ENCODE measurements at places on chromosomes 11 and 22.
A peak's percentile ranks its signal among the peaks of the same experiment; 100 is the strongest.

GRCh38 chr22:35930933-35931332 lies 97.7 kb downstream of the RBFOX2 start:
- DNase-seq = no peak

DNA sequence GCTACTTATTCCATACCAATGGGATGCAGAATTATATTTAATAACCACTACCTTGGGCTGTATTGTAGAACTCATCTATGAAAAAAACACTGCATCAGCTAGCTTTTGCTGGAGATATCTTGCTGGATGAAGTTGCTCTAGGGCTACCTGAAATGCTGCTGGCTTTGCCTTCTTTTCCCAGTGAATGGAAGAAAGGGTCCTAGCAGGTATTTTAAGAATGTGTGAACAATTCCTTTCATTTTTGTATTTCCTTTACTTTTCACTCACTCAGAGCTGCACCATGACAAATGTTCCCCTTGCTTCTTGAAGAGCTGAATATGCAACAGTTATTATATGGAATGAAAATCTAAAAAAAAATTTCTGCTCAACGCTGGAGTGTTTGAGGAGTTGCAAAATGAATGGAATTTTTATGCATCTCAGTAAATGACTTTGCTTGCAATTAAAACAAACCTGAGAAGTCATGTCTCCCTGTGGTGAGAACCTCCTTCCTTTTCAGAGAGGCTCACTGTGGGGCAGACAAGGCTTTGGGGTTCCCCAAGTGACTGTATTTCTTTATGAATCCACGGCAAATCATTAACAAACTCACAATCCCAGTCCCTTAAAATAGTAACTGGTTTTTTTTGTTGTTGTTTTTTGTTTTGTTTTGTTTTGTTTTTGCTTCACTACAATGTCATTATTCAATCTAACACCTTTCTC lies 566.8 kb upstream of the KIRREL3 start:
- no peak for DNase-seq

GRCh38 chr11:69874984-69875624 lies 55.9 kb upstream of the FGF3 start:
- DNase-seq = no peak

DNA sequence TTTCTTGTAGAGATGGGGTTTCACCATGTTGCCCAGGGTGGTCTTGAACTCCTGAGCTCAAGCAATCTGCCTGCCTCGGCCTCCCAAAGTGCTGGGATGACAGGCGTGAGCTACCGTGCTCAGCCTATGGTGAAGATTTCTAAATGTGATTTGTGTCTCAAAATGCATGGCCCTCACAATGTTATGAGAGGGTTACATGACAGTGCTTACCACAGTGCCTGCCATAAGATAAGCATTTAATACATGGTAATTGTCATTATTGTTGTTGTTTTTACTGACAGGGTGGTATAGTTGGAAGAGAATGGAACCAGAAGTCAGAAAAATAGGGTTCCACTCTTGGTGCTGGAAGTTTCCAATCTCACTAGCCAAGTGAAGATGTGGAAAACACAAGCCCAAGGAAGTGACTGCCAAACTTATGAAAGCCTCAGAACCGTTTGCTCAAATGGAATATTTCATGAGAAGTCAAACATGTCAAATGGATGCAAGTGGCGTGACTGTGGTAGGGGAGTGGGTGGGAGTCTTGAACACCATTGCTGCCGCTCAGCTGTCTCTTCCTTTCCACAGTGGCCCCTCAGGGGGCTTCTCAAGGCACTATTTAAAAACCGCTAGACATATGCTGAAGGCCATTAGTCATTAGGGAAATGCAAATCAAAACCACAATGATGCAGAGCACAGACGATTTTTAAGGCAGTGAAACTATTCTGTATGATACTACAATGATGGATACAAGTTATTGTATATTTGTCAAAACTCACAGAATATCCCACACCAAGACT lies 29.1 kb upstream of the LMO2 start:
- DNase-seq = no peak

GRCh38 chr11:130786586-130786985 lies 129.7 kb downstream of the SNX19 start:
- no peak for DNase-seq

GRCh38 chr11:65381716-65382032 lies 772 bp downstream of the SLC25A45 start:
- no peak for DNase-seq

GRCh38 chr11:61553373-61554171 lies 27.3 kb downstream of the SYT7 start:
- DNase-seq = no peak

- no peak for DNase-seq
These were observed 72.1 kb upstream of the CD44 start for GRCh38 chr11:35066783-35067423.

GRCh38 chr22:30262917-30263741 lies 3.5 kb downstream of the OSM start:
- DNase-seq = no peak

GRCh38 chr11:69121621-69122325 lies 34.0 kb upstream of the SMIM38 start:
- DNase-seq = no peak

DNA sequence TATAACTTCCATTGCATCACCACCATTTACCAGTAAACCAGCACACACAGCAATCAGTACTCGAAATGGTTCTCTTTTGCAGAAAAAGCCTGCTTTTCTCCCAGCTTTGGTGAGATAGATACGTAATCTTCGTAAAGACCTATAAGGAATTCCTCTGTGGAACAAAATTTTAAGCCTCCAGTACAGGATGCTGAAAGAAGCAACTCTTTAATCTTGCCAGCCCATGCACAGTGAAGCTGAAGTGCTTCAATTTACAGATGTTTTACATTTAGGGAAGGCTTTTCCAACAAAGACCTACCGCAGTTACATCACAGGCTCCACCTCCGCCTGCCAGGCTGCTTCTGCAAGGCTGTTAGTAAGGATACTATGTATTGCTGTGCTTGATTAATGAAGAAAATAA lies 1.9 kb downstream of the ELMOD1 start:
- no peak for DNase-seq

DNA sequence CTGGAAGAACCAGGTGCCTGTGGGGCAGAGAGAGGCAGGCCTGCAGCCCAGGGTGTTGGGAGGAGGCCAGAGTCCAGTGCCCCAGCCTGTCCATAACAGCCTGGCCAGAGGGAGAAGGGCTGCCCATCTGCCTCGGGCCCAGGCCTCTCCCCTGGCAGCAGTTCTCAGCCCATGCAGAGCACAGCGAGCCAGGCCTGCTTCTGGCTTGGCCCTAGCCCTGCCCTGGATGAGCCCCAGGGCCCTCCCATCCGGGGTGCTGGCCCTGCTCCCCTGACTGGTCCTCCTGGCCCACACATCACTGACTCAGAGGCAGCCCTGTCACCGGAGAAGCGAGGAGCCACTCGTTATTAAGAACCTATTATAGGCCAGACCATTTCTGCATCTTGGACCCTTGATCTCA lies 19.7 kb upstream of the MYRF start:
- DNase-seq = no peak

DNA sequence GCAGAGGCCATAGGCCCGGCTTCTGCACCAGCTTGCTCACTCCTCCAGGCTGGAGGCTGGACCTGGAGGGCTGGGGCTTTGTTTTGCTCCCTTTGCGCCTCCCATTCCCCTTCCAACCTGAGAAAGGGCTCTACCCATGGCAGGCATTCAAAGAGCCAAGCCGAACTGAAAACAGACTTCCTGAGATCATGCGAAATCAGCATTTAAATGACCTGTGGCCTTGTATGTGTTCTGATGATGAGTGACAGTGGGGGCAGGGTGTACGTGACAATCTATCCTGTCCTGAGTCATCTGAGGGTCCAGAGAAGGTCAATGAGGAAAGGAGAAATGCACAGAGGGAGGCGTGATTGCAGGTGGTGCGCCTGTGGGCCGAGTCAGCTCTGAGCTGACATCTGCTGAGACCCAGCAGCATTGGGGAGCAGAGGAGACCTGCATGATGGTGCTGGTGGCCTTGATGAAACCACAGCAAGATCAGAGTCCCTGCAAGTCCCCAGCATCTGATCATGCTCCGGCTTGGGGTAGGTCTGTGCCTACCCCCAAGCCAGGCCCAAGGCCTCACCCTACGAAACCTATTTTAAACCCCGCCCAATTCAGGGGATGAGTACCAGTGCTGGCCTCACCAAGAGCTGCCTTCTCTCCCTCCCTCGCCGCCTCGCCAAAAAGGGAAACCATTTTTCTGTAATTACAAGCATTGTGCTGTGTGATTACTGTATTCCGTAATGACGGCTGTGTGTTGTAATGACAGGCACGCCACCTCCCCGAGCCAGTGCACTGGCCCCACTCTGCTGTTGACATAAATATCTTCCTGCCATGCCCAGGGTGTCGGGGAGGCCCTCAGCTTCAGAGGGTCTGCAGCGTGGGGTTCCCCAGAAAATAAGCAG lies 95.2 kb upstream of the ANO1 start:
- DNase-seq = no peak

DNA sequence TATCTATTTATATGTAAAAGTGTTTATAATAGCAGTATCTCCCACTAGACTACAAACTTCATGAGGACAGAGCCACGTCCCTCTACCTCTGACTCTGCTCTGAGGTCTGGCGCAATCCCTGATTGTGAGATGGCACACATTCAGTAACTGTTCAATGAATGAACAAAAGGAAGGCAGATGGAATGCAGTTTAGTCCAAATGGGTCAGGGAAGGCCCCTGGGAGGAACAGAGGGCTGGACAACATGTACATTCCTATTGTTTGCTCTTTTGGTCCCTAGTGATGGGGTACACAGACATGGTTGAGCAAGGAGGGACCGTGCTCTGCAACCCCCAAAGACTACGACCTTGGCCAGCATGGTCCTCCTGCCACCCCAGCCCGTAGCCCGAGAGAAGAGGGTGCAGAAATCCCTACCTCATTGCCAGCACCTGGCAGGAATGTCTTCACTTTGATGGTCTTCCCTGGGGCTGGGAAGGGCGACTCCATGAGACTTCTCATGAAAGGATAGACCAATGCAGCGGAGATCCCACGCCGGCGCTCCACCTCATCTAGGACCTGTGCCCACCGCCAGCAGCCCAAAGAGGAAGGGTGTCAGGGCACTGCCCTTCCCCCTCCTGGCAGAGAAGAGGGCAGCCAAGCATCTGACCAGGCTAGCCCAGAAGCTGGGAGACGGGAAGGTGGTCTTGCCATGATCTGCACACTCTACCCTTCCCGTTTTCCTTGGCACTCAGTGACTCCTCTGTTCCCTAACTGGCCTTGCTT lies 24.3 kb downstream of the RPL27A start:
- DNase-seq = no peak

DNA sequence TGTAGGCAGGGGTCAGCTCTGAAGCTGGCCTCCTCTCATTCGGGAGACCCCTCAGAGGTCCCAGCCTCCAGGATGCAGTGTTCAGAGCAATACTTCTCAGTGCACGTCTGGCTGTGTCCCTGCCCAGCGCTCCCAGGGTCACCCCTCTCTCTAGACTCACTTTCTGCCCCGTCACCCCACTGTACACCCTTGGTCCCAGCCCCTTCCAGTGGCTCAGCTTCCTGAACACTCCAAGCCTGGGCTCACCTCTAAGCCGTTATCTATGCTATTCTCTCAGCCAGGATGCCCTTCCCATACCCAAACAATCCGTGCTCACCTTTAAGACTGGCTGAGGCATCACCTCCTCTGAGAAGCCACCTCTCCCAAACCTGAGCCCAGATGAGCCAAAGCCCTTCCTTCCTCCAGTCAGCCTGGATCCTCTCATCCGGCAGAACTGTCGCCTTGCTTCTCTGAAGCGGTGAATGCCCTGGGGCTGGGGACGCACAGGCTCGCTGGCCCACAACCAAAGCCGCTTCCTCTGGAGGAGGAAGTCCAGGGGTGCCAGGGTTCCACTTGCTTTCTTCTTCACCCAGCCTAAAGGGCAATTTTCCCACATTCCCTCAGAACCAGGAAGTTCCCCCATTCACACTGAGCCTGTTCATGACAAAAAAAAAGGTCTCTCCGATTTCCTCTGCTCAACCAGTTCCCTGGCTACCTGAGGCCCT lies 13.7 kb upstream of the CDKN1C start:
- DNase-seq = no peak

DNA sequence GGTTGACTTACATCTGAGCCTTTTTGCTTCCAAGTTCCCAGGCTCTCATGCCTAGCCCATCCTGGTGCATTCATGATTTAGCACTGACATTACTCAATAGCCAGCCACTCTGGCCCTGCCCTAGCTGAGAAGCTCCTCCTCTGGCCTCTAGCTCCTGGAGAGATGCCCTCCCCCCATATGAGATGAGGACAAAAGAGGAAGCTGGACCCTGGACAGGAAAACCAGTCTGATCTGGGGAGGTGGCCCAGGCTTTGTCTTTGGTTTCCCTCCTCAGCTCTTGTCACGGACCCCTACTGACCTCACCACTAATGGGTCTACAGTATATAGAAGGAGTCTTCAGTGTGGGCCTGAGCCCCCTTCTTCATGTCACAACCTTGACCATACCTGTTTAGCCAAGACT lies 3.0 kb downstream of the RHOG start:
- DNase-seq = peak; percentile 70

DNA sequence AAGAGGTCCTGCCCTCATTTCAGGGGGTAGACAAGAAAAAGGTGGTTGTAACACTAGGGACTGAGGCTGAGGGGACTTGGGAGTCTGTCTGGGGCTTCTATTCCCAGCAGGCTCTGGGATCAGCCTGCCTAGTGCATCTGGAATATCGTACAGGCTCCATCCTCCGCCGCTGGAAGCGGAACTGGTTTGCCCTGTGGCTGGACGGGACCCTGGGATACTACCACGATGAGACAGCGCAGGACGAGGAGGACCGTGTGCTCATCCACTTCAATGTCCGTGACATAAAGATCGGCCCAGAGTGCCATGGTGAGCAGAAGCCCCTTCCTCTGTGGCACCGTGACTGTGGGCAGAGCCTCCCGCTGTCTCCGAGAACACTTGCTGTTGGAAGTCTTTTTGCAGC lies 4.0 kb downstream of the PLEKHB1 start:
- DNase-seq = no peak

GRCh38 chr11:112454841-112455240 lies 194.2 kb upstream of the PLET1 start:
- no peak for DNase-seq

GRCh38 chr11:77592727-77593126 lies 3.0 kb downstream of the AQP11 start:
- no peak for DNase-seq

GRCh38 chr11:122861631-122862030 lies 20.9 kb upstream of the JHY start:
- no peak for DNase-seq

DNA sequence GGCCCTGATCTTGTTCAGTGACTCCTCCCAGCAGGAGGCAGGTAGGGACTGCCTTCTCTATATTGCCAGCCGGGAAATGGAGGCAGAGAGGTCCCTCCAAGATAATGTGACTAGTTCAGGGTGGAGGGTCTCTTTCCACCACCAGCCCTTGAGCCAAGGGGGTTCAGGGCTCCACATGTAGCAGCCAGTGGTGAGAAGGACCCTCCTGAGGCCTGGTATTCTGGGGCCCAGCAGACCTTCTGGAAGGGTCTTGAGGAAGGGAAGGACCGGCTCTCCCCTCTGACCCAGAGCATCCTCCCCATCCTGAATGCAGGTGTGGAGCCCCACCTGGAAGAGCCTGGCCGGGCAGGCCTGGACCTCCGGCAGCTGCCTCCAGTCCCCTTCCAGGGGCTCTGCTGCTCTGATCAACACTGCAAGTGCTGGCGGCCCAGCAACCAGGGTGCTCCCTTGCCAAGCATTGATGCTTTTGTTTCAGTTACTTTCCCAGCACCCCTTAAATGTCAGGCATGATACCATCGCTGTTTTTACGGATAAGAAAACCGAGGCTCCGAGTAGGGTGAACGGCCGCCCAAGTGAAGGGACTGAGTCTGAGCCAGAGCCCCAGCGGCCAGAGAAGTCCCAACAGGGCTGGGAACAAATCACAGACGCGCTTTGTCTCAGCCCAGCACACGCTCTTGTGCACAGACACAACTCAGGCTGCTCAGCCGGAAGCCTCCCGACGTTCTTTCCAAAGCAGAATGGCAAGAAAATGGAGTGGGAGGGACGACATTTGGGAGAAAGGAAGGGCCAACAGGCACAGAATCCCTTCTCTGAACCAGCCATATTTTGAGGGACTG lies 38.8 kb downstream of the DKK3 start:
- no peak for DNase-seq
